GM12892 (cell line): ENCODE measurements at places on chromosomes 5 and 9.

- DNase-seq = no peak
These were observed 79.5 kb downstream of the OSMR start for GRCh38 chr5:38925154-38925925.

GRCh38 chr5:102296178-102296817 is at the start of gene SLCO4C1:
Gene SLCO4C1, minus strand, starts transcription at chr5:102296284. Its CDS starts 22 bp downstream, at chr5:102296262.
- peak; percentile 59 for DNase-seq

GRCh38 chr9:133075925-133076630 is 14.3 kb downstream of the CEL start:
- DNase-seq = no peak

DNA sequence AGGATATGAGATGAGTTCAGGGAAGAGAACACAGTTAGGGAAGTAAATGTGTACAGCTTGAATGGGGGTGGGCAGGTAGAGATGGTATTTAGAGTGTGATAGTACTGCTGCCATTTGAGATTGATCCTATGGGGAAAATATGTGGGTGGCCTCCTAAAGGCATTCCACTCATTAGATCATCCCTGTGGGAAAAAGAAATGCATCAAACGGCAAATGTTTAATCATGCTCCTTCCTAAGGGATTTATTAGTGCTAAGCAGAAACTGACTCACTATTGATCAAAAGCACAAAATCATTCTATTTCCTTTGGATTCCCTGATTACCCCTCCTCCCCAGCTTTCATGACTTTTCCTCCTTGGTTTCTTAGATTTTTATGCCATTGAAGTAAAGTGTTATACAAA is 36.4 kb upstream of the SMC5 start:
- no peak for DNase-seq

DNA sequence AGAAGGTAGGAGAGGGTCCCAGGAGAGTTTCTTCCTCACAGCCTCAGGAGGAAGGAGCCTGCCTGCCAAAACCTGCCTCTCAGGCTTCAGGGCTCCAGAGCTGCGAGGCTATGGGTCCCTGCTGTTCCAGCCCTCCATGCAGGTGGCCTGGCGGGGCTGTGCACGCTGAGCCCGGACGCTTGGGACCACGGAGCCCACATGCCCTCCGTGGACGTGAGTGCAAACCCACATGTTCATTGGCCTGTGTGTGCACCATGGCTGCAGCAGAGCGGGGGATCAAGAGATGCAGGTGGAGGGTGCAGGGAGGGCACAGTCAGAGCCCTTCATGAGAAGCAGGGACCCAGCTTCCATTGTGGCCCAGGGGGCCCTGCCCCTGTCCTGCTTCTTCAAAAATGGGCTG is 287.3 kb downstream of the IRX2 start:
- no peak for DNase-seq

DNA sequence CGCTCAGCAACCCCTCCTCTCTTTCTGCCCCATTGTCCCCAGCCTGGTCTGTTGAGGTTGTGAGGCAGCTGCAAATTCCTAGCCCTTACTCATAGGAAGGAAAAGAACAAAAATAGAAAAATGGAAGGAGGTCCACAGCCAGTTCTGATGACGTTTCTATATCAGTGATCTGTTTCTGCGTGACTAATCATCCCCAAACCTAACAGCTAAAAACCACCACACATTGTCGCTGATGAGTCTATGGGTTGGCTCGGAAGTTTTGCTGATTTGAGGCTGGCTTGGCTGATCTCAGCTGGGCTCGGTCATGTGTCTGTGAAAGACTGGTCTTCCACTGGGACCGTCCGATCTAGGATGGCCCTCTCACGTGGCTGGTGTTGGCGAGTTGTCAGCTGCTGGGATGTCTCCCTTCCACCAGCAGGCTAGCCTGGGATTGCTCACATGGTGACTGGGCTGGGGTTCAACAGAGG is 200.6 kb upstream of the ZNF618 start:
- no peak for DNase-seq

GRCh38 chr5:175214152-175214551 is 229.8 kb downstream of the DRD1 start:
- DNase-seq = no peak
